ENCODE measurements at places on chromosomes 12 and 14. TPM values are rescaled to one million over a fixed set of nuclear protein-coding genes. Genes with fewer than 3 reads are reported as not detected.

Gene SMOC1
- total RNA-seq, result 1.8 TPM

Gene C12orf42
- not detected for total RNA-seq

Gene BICDL1
- not detected for total RNA-seq

Gene SOS2
- 27.7 TPM for total RNA-seq

Gene KCNJ8
- 2.3 TPM for total RNA-seq

Measured in hair follicle dermal papilla cell (primary cell).